ENCODE measurements at places on chromosomes 1 and 21.

- DNase-seq: no peak
Observed at GRCh38 chr1:100039591-100039990, 69.8 kb downstream of the SLC35A3 start.

- no peak for DNase-seq
Observed at GRCh38 chr21:41482301-41482700, 25.7 kb downstream of the TMPRSS2 start.

DNA sequence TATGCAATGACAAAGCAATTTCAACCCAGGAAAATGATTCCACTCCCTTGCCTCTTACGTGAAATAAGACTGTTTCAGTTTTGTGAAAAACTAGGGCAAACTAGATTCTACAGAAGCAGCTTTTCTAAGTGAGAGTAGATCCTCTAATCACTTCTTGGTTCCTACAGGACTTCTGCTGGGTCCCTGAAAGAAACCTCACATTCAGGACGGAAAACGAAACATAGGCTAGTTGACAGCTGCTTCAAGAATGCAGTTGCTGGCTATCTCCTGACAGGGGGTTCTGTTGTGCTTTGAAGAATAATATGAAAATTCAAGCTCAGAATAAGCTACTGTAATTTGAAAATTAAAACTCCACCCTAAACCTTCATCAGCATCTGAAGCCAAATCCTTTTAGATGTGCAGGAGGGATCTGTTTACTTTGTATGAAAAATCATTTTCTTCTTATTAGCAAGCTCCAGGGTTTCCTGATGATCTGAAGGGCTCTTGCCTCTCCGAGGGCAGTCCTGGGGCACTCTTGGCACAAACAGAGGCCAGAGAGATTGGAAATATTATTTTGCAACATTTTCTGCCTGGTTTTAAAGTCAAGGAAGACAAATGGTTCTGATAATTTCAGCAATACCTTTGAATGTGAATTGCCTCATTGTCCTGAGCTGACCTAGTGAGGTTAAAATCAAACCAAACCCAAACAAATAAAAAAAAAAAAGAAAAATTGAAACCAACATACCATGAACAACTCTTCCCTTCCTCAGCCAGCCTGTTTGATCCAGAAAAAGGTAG is 55.0 kb downstream of the NTMT2 start:
- no peak for DNase-seq

- DNase-seq: no peak
Observed at GRCh38 chr1:35505911-35506798, 51.0 kb downstream of the KIAA0319L start.

DNA sequence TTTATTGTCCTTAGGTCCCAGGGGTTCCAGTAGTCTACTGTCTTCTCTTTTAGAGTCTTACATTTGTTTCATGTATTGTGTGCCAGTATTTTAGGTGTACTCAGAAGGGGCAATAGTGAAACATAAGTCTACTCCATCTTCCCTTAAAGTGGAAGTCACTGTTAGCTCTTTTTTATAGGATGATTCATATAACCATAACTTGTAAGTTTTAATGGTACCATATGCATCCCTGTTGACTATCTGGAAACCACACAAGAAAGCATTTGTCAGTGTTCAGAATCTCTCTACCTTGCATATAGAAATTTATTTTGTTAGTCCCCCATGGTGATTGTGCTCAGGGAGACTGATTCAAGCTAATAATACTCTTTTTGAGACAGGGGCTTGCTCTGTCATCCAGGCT is 149.9 kb downstream of the HS2ST1 start:
- DNase-seq: no peak

DNA sequence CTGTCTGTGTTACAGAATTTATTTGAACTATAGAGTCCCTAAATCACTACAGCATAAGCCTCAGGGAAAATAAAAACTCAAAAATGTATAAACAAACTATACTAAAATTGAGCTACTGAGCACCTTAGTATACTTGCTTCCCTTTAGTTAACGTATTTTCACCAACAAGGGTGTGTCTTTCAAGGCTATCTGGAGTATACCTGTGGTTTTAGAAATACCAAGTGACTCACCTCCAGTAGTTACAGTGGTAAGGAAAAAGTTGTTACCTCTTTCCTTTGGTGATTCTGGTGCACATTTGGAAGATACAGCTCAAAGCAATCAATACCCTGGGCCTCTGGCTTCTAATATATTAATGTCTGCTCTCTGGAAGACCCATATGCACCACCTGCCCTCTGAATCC is 68.0 kb upstream of the C1orf105 start:
- DNase-seq: no peak

DNA sequence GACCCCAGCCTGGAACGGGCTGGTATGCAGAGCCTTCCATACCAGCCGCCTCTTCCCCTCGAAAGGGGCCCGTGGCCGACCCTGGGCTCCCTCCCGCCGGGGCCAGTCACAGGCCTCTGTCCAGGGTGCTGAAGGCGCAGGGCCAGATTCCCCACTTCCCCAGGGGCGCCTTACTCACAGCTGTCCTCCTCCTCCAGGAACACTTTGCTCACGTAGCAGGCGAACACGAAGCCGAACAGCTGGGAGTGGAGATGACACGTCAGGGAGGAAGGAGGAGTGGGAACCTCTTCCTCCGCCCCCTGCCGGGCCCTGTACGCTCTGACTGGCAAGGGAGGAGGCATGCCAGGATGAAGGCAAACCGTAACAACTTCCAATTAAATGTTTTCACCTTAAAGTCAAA is 57.3 kb downstream of the NKAIN1 start:
- peak; percentile 42 for DNase-seq

DNA sequence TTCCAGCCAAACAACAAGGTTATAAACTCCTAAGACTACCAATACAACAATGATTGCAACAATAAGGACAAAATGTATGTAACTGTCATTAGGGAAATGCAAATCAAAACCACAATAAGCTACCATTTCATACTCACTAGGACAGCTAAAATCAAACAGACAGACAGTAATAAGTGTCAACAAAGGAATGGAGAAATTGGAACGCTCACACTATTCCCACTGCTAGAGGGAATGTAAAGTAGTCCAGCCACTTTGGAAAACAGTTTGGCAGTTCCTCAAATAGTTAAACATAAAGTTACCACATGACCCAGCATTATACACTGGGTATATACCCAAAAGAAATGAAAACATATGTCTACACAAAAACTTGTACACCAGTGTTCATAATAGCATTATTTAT is 9.3 kb downstream of the PRKAB2 start:
- DNase-seq: no peak

DNA sequence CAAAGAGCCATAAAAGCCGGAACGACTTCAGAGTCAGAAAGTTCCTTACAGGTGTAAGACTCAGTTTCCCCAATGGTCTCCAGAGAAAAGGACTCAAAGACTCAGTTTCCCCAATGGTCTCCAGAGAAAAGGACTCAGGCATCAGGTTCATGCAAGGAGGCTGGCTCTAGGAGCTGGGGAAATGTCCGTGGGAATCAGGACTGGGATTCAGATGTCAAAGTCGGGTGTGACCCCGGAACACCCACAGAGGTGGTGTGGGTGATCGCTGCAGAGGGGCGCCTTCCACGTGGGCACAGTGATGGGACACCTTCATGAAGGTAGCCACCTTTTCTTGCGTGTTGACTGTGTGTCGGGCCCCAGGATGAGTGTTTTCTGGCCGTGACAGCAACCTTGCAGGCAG is 340.8 kb downstream of the NPHP4 start:
- no peak for DNase-seq

DNA sequence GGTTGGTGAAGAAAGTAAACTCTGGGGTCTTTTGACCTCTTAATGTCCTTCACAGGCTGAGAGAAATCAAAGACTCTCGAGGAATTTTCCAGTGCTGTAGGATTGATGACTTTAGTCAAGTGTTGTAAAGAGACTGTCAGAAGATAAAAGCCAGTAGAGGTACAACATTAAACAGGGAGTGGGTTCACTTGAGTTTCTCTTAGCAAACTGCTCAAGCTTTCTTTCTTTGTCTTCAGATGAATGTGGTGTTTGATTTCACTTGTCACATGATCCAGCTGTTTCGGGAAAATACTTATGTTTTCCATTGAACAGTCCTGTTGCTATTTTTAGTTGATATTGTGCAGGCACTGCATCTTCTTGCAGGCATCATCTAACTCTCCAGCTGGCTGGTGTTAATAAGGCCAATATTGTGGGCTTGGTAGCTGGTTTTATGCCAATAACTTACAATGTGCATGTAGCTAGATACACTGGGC is 45.6 kb downstream of the XCL2 start:
- no peak for DNase-seq

DNA sequence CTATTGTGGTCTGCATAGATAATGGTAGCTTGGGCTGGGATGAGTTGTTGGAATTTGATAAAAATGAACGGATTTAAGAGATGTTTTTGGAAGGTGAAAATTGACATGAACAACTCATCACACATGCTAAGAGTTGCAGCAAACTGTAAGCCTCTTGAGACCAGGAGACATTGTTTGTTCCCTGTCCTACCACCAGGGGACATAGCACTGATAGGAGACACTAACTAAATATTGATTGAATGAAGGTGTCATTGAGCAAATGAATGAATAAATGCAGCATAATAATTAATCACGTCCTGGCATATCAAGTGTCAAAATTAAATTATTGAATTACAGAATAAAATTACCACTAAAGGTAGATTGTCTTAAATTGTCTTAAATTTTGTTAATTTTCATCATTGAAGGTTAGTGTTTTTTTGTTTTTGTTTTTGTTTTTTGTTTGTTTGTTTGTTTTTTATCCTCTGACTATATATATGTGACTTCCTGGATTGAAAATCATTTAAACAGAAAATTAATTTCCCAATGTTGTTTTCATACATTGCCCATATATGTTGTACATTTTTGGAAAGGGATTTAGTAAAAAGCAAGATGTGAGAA is 285.3 kb upstream of the C1orf105 start:
- DNase-seq: peak; percentile 20

DNA sequence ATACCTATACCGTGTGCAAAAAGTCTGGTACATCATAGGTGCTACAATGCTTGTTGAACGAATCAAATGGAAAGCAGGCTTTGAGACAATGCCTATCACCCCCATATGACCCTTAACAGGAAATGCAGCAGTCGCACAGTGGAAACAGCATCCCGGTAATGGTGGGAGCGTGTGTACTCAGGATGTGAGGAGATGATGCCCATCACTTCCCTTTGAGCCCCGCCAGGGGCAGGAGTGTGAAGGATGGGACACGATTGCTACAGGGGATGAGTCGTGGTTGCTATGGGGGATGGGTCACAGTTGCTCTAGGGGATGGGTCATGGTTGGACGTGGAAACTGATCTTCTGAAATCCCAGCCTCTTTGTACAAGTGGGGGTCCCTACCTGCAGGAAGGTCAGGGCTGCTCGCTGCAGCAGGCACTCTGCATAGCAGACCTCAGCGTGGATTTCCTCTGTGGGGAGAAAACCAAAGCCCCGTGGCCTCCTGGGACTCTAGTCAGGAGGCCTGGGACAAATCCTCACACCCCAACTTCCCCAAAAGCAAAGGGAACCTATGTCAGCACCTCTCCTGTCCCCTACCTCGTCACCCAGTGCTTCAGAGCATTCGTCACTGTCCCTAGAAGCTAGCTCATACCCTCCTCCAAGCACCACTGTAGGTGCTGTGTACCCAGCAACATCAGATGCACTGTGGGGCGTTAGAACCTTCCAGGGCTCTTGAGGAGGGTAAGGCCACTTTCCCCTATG is 19.3 kb downstream of the TTC39A start:
- no peak for DNase-seq

- peak; percentile 64 for DNase-seq
Observed at GRCh38 chr1:112674986-112675727, 698 bp downstream of the MOV10 start.

DNA sequence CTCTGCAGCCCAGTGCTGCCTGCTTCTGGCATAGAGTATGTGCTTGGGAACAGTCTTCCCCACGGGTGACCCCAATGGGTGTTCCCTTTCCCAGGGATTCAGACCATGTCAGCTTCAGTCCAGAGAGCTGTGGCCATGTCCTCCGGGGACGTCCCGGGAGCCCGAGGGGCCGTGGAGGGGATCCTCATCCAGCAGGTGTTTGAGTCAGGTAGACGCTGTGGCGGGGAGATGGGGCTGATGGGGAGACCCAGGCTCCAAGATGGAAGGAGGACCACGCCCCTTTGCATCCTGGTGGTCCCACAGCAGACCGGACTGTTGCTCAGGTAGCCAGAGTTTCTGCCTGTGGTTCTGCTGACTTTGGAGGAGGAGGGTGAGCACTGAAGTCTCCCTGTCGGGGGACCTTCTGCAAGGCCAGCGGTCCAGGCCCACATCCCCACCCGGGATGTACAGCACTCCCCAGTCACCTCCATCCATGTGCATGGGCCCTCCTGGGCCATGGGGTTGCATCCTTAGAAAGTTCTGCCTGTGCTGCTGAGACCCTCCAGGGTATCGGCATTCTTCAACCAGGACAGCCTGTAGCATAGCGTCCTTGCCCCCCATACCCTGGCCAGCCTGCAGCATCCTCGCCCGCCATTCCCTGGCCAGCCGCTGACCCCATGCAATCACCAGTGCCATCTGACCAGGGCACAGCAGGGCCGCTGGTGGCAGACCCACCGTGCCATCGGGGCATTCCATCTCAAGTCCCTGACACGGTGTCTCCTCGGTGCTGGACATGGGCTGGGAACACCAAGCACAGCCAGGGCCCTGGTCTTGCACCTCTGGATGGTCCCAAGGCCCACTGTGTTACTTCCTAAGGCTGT is 2.8 kb downstream of the AIRE start:
- DNase-seq: no peak

DNA sequence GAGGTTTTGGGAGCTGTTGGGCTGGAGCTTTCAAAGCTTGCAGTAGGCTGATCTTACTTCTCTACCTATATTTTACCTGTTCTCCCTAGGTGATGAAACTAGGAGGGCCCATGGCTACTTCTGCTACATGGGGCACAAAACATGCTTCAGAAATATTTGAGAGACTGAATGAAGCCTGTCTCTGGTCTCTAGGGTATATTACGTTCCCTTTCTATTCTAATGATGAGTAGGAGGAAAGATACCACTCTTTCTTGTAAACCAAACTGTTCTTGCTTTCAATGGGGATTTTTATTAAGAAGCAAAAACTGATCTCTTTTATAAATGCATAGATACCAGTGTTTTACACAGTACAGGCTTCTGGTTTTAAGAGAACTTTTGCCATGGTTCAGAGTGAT is 103.1 kb downstream of the GALNT2 start:
- DNase-seq: no peak

GRCh38 chr1:84939151-84939550 is 46.1 kb upstream of the LPAR3 start:
- no peak for DNase-seq

DNA sequence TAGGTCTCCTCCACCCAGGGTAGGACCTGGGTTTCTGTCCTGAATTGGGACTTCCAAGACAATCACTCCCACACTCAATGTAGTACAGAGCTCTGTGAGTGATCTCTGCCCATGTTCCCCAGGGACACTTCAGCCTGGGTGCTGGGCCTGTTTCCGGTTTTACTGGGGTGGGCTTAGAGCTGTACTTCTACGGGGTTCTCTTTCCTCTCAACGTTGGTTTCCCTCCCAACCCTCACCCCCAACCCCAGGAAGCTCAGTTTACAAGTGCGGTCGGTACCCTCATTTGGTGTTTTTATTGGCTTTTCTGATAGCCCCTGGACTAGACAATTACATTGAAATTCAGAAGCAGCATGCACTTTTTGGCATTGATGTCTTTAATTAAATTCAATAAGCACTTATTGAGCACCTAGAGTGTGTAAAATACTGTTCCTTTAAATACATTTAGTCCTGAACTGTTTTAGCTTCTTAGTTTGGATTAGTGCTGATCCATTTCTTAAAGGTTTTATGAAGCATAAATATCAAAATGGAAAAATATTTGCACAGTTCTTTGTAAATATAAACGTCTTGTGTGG is 542 bp upstream of the XPR1 start:
- no peak for DNase-seq
